Posterior vena cava (tissue), 2 donors: ENCODE measurements at places on chromosomes 5 and 9. TPM values are rescaled to one million over a fixed set of nuclear protein-coding genes. Genes with fewer than 3 reads are reported as not detected.

Gene DROSHA
- total RNA-seq, result 39.3 TPM

Gene FAM153A
- total RNA-seq, result 0.05 TPM

Gene SPINK7
- not detected for total RNA-seq

Gene BNC2
- total RNA-seq, result 61.2 TPM

Gene PCDHGA9
- 7.2 TPM for total RNA-seq

Gene FAM169A
- 0.65 TPM for total RNA-seq

Gene PCDHGB3
- total RNA-seq, result 5.0 TPM

Gene PPP2R2B
- 17.3 TPM for total RNA-seq
